ENCODE measurements at places on chromosomes 3 and 15.

DNA sequence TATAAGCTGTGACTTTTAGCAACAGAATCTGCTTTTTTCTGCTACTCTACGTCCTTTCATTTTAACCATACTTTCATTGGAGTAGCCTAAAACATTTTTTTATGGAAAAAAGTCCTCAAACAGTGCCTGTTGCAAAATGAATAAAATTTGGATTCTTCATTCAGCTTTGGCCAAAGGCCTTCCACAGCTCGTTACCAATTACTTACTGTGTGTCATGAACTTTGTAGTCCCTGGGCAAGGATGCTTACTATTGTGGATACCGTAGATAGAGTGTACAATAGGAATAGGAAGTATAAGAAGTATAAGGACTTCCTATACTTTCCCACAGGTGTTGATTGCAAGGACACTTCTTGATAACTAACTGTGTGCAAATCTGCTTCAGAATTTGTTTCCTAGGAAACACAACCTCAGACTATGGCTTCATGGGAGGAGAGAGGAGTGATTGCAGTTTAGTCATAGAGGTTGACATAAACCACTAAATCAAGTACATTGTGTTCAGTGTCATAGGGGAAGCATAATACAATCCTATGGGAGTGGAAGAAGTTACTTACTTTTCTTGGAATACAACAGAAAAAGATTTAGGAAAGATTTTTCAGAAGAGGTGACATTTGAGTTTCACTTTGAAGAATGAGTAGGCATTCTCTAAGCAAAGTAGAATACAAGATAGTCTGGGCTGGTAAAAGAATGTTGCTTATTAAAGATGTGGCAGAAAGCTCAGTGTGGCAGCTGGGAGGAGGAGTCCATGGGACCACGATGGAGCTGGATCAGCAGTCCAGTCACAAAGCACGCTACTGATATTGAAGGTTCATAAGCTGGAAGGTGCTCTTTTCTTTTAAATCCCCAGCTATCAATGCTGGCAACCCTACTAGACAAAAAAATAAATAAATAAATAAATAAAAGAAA is 309.7 kb upstream of the TPRG1 start:
- DNase-seq: no peak

GRCh38 chr15:80823120-80823519 is 44.0 kb downstream of the CEMIP start:
- DNase-seq: no peak

DNA sequence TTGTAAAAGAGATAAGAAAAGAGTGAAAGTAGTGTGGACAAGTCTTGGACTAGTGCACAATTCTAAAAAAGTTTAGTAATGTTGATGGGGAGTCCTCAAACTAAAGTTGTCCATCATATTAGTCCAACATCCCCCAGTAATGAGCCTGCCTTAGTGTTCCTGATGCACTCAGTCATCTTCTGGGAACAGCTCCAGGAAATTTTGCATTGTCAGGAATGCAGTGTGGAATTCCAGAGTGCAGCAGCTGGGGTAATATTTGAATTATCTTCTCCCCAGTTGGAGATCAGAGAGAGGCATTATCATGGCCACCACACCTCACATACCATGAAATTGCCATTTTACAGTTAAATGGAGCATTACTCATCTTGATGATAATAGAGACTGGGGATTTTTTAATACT is 528.8 kb upstream of the NAALADL2 start:
- no peak for DNase-seq

GRCh38 chr3:42228796-42229195 is 37.2 kb downstream of the CCK start:
- no peak for DNase-seq

DNA sequence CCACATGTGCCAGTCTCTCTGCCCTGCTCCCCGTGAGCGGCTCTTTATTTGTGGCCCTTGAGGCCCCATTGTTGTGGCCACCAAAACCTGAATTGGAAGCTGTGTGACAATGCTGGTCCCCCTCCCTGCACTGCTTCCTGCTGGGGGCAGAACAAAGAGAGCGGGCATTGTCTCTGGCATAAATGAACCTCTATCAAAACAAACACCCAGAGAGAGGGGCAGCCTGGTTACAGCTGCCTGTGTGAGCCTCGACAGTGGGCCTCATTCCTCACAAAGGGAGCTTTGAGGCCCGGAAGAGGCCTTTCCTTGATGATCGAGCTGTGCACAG is 152.9 kb downstream of the IGF1R start:
- DNase-seq: no peak
